Retina (tissue), 1 donor: ENCODE measurements at places on chromosomes 7 and 10.

DNA sequence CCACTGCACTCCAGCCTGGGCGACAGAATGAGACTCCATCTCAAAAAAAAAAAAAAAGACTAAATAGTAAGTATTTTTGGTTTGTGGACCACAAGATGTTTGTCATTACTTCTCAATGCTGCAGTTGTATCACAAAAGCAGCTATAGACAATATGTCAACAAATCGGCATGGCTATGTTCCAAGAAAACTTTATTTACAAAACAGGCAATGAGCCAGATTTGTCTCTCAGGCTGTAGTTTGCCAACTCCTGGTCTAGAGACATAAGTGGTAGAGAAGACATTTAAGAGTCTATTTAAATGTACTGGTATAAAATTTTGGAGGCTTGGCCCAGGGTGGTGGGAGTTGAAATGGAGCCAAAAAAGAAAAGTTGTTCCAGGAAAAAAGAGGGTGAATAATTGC, 185.8 kb downstream of the SORCS1 start:
- no peak for DNase-seq

GRCh38 chr10:44356139-44357022, 28.5 kb downstream of the CXCL12 start:
- no peak for DNase-seq

- no peak for DNase-seq
Observed at GRCh38 chr7:38512704-38513103, 118.5 kb downstream of the AMPH start.

- no peak for DNase-seq
Observed at GRCh38 chr7:16098585-16099179, 322.7 kb downstream of the CRPPA start.

- no peak for DNase-seq
Observed at GRCh38 chr10:18976696-18977251, 71.8 kb upstream of the MALRD1 start.
